ENCODE measurements at places on chromosomes 6 and 20. TPM values are rescaled to one million over a fixed set of nuclear protein-coding genes. Genes with fewer than 3 reads are reported as not detected.

- no peak for DNase-seq
- peaks cover 33% of the 10 kb centered on the region for H3K4me1 ChIP-seq
- H3K4me3 ChIP-seq = no peak overlapping the region
- no peaks in the 10 kb centered on the region for H3K27me3 ChIP-seq
- no peak overlapping the region for H3K27ac ChIP-seq
These were observed 73.2 kb downstream of the LY86 start for GRCh38 chr6:6661684-6662083.

- H3K27me3 ChIP-seq = peaks cover 8% of the 10 kb centered on the region
- no peaks in the 10 kb centered on the region for H3K36me3 ChIP-seq
- H3K27ac ChIP-seq = no peak overlapping the region
- H3K4me3 ChIP-seq = no peak overlapping the region
- DNase-seq = no peak
These were observed 28.3 kb downstream of the PCK1 start for GRCh38 chr20:57589123-57589727.

The FOXP4 gene
- polyA plus RNA-seq = 17.0 TPM

- no peak for DNase-seq
- H3K4me3 ChIP-seq = no peak overlapping the region
- no peak overlapping the region for H3K27ac ChIP-seq
- no peaks in the 10 kb centered on the region for H3K27me3 ChIP-seq
- peaks cover 5% of the 10 kb centered on the region for H3K4me1 ChIP-seq
These were observed 34.6 kb downstream of the RNF146 start for GRCh38 chr6:127301199-127301700.
